ENCODE measurements at places on chromosomes 7 and 10.

- DNase-seq: no peak
Measured at GRCh38 chr7:43873300-43873699, 4.0 kb upstream of the MRPS24 start.

GRCh38 chr10:35605191-35605590 is at the start of gene GJD4:
Gene GJD4, plus strand, starts transcription at chr10:35605341. Its CDS starts 227 bp downstream, at chr10:35605568.
- DNase-seq: no peak

GRCh38 chr10:133128126-133129070 is 31.6 kb upstream of the KNDC1 start:
- DNase-seq: no peak

- DNase-seq: no peak
Measured at GRCh38 chr10:75746356-75746755, 314.9 kb downstream of the LRMDA start.

Data from osteocyte (in vitro differentiated cells).